Right cardiac atrium (tissue), 5 donors: ENCODE measurements at places on chromosomes 3 and 15. TPM values are rescaled to one million over a fixed set of nuclear protein-coding genes. Genes with fewer than 3 reads are reported as not detected.

PRSS50 gene
- 0.14 TPM for polyA plus RNA-seq

RBP2 gene
- polyA plus RNA-seq, result not detected

NDUFB5 gene
- 262 TPM for polyA plus RNA-seq

RHOV gene
- not detected for polyA plus RNA-seq

CHRNA3 gene
- 0.11 TPM for polyA plus RNA-seq

C2CD4B gene
- polyA plus RNA-seq, result 2.8 TPM

CILP gene
- 1.3 TPM for polyA plus RNA-seq

ACAD9 gene
- polyA plus RNA-seq, result 31.1 TPM

PLA2G4B gene
- 3.9 TPM for polyA plus RNA-seq

IL20RB gene
- polyA plus RNA-seq, result 0.57 TPM

TMEM42 gene
- 13.6 TPM for polyA plus RNA-seq

RAB27A gene
- polyA plus RNA-seq, result 3.0 TPM

ZMYND10 gene
- polyA plus RNA-seq, result 0.25 TPM

MORC1 gene
- not detected for polyA plus RNA-seq

ARPP21 gene
- 0.23 TPM for polyA plus RNA-seq

NPAP1 gene
- not detected for polyA plus RNA-seq

GABRG3 gene
- under 0.01 TPM for polyA plus RNA-seq

ELP6 gene
- polyA plus RNA-seq, result 28.7 TPM

LHFPL4 gene
- polyA plus RNA-seq, result 0.02 TPM

MOBP gene
- 0.05 TPM for polyA plus RNA-seq

MSL2 gene
- 5.7 TPM for polyA plus RNA-seq

CCRL2 gene
- polyA plus RNA-seq, result 1.7 TPM

MEIS2 gene
- polyA plus RNA-seq, result 14.8 TPM

ATP13A5 gene
- 0.07 TPM for polyA plus RNA-seq

PPP1R14D gene
- not detected for polyA plus RNA-seq

ZDHHC19 gene
- polyA plus RNA-seq, result 1.9 TPM

EIF4E3 gene
- polyA plus RNA-seq, result 25.0 TPM

PLA1A gene
- polyA plus RNA-seq, result 4.4 TPM

CDHR4 gene
- 0.07 TPM for polyA plus RNA-seq

IL5RA gene
- 1.4 TPM for polyA plus RNA-seq

SLC9C1 gene
- 0.14 TPM for polyA plus RNA-seq

CACNA2D2 gene
- polyA plus RNA-seq, result 25.7 TPM

GRM7 gene
- polyA plus RNA-seq, result not detected

SLC2A2 gene
- polyA plus RNA-seq, result not detected

TRPM1 gene
- 0.14 TPM for polyA plus RNA-seq

CHRD gene
- 12.1 TPM for polyA plus RNA-seq

ILDR1 gene
- not detected for polyA plus RNA-seq

AMOTL2 gene
- 22.9 TPM for polyA plus RNA-seq

KATNBL1 gene
- 12.0 TPM for polyA plus RNA-seq

LEO1 gene
- polyA plus RNA-seq, result 11.4 TPM

REC114 gene
- polyA plus RNA-seq, result 2.6 TPM
